ENCODE measurements at places on chromosomes 5 and 9.

DNA sequence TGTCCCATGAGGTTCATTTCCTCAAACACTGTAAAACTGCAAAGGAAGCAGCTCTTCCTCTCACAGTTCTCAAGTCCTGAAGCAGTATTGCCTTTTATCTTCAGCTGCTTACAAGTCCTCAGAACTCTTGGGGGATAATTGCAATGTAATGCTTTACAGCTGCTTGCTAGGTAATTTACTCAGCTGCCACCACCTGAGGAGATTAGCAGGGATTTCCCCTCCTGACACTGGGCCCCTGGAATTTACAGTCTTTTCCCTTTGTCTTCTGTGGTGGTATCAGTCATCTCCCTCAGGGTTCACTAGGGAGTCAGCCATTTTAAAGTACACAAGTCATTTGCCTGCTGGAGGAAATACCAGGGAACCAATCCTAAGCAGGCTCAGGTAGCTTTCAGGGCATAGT, 754.3 kb upstream of the GRAMD2B start:
- DNase-seq: no peak

DNA sequence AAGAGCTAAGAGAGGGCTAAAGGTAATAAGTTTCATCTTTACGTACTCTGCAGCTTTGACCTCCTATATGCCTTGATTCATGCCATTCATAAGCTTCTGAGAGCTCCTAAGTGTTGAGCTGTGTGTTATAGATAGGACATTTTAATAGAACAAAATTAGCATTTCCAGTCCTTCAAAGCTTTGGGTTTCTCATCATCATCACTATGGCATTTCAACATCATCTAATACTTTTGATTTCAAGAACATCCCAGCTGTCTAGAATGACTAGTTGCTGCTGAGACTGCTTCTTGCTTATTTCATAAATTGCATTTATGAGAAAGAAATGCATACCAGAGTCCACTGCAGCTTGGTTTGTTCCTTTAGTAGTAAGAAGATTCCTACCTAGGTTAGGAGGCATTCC, 201.7 kb downstream of the SGCD start:
- DNase-seq: peak; percentile 23

- DNase-seq: no peak
Measured at GRCh38 chr9:122220673-122221182, 8.0 kb downstream of the LHX6 start.

- DNase-seq: no peak
Measured at GRCh38 chr9:95073042-95073607, 244.4 kb downstream of the FANCC start.

DNA sequence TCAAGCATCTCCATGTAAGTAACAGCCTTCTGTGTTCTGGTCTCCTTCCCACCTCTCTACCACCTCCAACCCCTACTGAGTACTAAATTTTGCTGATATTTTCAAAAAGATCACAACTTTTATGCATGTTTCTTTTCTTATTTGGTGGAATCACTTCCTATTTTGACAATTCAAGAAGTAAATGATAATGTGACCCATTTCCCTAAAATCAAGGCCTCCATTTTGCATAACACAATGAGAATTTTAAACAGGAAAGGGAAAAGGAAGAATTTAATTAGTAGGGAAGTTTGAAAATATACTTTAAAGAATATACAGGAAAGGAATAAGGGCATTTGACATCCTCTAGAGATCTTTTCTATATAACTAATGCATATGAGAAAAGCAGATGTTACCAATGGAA, 212.9 kb upstream of the RASA1 start:
- no peak for DNase-seq

GRCh38 chr9:127697575-127697974, 9.2 kb upstream of the CFAP157 start:
- no peak for DNase-seq

DNA sequence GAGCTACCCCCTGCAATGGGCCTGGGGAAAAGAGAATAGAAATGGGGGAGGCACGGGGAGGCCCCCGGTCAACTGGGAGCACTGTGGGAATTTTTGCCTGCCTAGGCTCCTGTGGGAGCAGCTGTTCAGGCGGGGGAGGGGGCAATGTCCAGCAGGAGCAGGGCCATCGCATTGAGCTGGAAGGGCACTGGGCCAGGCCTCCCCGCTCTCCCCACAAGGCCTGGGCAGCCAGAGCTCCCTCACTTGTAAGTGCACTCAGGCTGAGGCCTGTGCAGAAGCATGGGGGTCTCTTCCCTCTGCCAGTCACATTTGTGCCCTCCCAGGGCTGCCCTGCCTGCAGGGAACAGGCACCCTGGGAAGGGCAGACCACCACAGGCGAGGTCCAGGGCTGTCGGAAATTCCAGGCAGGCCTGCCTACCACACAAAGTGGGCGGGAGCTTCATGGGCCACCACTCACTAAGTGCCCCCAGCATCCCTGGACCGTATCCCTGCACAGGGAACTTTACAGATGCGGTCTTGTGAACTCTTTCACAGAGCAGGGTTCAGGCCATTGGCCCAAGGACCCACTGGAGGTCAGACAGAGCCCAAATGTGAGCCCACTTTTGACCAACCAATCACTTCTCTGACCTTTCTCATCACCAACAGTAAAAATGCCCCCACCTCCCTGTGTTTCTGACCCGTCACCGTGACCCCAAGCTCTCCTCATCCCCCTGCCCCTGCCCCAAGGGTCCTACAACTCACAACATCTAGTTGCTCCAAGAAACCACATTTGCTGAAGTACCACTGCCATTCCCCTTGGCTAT, 1.0 kb upstream of the CFAP157 start:
- DNase-seq: no peak

DNA sequence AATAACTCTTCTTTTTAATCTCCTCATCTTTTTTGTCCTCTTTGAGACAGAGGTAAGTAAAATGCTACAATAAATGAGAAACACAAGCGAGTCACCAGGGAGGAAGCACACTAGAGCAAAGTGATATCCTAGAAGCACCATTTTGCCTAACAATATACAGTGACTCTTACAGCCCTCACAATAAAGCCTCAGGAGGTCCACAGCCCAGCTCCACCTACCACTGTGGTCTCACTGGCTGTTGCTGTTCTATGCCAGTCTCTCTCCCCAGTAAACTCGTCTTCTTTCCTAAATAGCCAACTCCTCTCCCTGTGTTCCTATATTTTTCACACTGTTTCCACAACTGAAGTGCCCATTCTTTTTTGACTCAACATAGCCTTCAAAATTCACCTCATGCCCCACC, 44.3 kb downstream of the TNFSF15 start:
- no peak for DNase-seq

- no peak for DNase-seq
Measured at GRCh38 chr5:173902334-173902733, 14.2 kb downstream of the CPEB4 start.

DNA sequence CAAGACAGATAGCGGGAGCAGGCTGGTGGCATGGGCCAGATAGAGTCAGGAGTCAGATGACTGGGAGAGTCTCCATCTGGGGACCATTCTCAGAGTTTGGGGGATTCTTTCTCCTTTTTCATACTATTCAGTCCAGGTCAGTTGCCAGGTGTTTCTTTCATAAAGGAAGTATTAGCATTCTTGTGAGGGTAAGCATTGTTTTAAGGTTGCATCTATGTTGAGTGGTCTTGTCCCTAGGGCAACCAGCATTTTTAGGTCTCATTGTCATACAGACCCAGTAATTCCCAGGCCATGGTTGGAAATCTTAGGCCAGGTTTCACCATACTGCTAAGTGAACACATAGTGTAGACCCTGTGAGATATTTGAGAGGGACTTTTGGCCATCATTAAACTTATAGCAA, 122.3 kb upstream of the POC5 start:
- no peak for DNase-seq

DNA sequence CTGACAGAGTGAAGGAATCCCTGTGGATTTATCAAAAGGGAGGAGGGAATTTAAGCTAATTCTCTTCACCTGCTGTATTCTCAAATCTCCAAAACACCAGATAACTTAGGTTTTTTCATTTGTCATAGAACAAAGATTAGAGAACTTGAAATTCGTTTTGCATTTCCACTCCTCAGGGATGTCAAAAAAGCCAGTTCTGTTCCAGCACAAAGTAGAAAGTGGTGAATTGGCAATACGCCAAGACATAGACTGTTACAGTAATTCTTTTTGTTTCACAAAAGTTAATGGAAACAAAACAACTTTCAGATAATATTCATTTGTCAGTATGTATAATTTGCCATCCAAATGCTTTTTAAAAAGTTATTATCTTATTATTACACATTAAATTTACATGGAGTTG, 15.0 kb downstream of the S1PR3 start:
- no peak for DNase-seq

DNA sequence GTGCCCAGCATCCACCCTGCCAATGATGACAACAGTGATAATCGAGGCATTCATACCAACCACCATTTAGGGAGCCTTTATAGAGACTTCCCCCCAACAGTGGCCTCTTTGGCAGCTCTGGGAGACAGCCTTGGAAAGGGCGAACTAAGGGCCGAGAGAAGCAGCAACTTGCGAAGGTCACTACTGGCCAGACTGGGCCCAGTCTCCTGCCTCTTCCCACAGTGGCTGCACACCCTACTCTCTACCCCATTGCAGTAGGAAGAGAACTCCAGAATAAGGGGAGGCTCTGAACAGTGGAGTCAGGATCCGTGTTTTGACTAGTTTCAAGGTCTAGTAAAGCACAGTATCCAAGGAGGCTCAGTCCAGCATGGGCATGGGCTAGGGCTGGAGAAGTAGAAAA, 5.3 kb downstream of the LHX6 start:
- DNase-seq: no peak

- DNase-seq: no peak
Measured at GRCh38 chr9:90848866-90849265, 47.2 kb downstream of the SYK start.

GRCh38 chr5:79255786-79256557, 20.0 kb downstream of the JMY start:
- peak; percentile 32 for DNase-seq

GRCh38 chr9:12884736-12885395, 110.0 kb downstream of the LURAP1L start:
- DNase-seq: peak; percentile 86

- no peak for DNase-seq
Measured at GRCh38 chr9:100086097-100086635, 12.6 kb downstream of the ERP44 start.

- DNase-seq: no peak
Measured at GRCh38 chr9:36835271-36835996, 198.6 kb downstream of the PAX5 start.
